ENCODE measurements at places on chromosomes 2 and 18.

DNA sequence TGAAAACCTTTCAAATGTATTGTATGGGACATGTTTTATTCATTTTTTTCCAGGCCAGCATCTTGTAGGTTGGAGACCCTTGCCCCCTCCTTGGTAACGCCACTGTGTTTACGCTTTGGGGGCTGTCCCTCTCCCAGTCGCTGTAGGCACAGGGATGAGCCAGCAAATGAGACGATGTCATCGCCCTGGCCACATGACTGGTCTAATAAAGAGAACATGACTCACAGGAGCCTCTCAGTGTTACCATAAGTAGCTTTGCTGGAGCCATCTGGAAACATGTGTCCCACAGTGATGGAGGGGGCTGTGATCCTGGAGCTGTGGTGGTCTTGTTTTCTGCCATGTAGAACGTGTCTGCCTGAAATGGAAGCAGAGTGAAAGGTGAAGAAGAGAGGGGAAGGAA, 78.9 kb downstream of the CD8B2 start:
- no peak for DNase-seq

DNA sequence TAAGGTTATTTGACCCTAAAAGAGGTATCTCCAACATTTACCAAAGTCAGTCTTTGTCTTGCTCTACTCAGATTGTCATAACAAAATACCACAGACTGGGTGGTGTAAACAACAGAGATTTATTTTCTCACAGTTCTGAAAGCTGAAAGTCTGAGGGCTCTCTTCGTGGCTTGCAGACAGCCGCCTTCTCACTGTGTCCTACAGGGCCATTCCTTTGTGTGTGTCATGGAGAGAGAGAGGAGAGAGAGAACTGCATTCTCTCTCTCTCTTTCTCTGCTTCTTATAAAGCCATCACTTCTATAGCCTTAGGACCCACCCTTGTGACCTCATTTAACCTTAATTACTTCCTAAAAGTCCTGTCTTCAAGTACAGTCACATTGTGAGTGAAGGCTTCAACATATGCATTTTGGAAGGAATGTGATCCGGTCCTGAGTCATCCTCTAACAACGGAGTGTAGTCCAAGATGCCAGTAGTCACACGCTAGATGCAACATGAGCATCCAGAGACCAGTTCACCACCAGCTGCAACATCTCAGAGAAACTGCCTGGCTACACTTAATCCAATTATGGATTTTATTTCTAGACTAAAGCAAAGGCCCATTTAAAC, 130.2 kb downstream of the CD226 start:
- DNase-seq, result no peak

DNA sequence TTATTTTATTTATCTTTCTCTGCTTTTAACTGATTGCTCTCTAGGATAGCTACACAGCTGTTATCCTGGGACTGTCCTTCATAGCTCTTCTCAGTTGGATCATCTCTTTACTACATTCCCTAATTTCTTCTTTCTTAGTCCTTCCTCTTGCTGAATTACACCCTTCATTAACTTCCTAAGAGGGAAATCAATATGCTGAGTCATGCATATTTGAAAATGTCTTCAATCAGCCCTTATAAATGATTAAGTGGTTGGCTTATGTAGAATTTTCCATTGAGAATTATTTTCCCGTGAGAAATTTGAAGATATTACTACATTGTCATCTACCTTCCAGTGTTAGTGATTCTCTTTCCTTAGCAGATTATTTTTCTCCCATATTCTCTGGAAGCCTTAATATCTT, 214.2 kb downstream of the SOCS6 start:
- no peak for DNase-seq

- DNase-seq, result no peak
Measured at GRCh38 chr2:228102949-228103348, 78.5 kb downstream of the SPHKAP start.

- no peak for DNase-seq
Measured at GRCh38 chr18:41320100-41320499, 634.9 kb upstream of the PIK3C3 start.

GRCh38 chr2:37802211-37802752, 122.8 kb upstream of the RMDN2 start:
- no peak for DNase-seq

DNA sequence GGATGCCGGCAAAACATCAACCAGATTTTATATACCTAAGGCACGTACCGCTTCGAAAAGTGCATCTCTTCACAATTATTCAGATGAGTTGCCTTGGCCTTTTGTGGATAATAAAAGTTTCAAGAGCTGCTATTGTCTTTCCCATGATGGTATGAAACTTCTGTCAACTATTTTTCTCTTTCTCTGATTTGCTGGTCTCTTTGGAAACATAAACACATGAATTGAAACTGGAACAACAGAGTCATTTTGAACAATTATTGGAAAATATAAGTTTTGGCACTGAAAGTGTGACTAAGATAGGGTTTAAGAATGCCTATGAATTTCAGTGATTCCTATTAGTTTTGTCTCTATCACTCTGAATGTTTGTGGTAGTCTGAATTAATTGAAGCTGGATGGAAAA, 109.9 kb downstream of the DPP4 start:
- DNase-seq, result no peak

DNA sequence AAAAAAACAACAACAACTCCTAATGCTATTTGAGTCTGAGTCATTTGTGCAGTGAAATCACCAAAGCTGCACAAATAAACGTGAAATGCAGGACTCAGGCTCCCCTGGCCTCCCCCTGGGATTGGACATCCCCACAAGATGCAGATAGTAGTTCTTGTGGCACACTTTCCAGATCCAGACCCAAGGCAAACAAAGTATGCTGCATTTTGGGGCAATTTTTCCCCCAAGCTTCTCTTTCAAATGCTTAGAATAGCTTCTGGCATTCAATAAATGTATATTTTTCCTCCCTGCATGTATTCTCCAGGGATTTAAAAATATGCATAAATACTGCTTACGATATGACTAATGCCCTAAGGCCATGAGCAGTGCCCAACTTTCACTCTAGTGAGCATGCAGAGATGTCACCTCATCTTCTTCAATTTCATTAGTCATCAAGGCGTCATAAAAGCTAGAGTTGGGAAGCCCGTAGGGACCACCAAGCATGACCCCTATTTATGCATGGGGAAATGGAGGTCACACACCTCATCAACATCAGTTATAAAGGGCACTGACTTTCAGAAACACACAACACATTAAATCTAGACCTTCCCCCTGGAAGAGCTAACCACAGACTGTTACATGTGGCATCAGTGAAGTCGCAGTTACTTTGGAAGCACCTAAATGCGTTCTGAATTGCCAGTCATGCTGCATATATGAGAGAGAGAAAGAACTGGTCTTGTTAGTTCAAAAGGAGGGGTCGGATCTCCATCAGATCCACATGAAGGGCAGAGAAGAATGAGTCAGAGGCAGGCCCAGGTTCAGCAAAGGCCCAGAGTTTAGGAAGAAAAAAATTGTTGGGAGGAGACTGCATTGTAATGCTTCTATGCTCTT, 374.1 kb downstream of the LPIN1 start:
- no peak for DNase-seq

- no peak for DNase-seq
Measured at GRCh38 chr18:78542204-78542603, 437.4 kb upstream of the SALL3 start.

- no peak for DNase-seq
Measured at GRCh38 chr2:57892920-57893319, 153.7 kb upstream of the VRK2 start.

DNA sequence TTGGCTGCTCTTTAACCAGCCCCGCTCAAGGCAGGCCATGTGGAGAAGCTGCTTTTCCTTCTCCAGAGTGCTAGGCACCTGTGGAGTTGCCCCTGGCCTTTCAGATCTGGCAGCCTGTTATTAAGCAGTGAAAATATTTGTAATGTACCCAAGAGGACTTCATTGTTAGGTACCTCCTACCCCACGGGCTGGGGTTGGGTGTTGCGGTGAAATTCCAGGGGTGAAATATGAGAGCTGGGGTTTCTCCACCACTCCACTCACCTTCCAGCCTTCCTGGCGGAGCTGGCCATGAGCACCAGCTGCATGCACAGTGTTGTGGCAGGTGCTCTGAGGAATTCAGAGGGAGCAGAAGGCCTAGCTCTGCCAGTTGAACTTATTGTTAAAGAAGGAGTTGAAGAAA, 39.1 kb downstream of the NTSR2 start:
- DNase-seq, result no peak

DNA sequence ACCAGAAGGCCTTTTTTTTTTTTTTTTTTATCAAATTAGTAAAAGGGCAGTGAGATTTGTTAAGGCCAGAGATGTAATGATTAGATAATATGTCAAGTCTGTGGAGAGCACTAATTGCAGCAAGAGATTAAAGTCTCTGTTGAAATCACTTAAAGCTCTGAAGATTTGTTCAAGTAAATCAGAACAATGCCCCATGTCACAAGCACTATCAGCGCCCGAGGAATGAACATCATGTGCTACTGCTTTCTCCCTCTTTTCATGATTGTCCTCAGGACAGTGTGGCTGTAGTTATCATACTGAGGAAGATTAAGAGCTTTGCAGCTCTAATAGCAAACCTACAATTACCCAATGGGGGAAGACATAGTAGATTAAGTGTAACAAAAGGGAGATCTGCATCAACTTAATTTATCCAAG, 71.1 kb downstream of the TDRD15 start:
- no peak for DNase-seq
